Amniotic stem cell (primary cell): ENCODE measurements at places on chromosomes 2 and 18.

DNA sequence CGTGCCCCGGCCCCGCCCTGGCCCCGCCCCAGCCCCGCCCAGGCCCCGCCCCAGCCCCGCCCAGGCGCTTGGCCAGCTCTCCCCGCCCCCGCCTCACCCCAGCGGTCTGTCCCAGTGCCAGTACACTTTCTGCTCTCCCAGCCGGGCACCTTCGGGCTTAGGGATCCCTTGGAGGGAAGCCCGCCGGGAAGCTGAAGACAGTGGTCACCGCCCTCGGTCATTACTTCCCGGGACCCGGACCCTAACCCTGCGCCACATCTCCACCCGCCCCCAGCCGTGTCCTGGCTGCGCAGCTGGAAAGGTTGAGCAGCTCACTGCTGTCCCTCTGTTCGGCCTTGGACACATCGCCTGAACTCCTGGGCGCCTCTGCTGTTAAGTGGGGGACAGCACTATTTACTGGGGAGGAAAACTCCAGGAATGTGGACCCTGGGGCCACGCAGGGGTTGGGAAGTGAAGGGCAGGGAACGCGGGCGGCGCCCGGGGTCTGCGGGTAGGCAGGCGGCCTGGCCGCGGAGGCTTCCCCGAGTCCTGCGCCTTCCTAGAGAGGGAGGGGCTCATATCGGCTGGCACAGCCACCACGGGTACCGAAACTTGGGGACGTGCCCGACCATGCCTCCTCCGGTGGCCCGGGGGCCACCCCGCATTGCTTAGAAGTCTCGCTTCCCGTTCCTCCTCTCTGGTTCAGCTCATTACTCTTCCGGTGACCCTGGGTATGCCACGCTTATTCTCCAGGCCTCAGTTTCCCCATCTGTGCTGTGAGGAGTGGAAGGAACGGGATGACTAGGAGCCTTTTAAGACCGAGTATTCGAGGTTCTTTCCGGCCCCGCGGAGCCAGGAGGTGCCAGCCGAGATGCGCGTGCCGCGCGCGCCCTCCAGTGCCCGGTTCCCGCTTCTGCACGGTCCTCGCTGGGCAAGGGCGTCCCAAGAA, 121.0 kb downstream of the GYPC start:
- DNase-seq: peak; percentile 19

- no peak for DNase-seq
Observed at GRCh38 chr2:95029898-95030341, 4.4 kb downstream of the MAL start.

DNA sequence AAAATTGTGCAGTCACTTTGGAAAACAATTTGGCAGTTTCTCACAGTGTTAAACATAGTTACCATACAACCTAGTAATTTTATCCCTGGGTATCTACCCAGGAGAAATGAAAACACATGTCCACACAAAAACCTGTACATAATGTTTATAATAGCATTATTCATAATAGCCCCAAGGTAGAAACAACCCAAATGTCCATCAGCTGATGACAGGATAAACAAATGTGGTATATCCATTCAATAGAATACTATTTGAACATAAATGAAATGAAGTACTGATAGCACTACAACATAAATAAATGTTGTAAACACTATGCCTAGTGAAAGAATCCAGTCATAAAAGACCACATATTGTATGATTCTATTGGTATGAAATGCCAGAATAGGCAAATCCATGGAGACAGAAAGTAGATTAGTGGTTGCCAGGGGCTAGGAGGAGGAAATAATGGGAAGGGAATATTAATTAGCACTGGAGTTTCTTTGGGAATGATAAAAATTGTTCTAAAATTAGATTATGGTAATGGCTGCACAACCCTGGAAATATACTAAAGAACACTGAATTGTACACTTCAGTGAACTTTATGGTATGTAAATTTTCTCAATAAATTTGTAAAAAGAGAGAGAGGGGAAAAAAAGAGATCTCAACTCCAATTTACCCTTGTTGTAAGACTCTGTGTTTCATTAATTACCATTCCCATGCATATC, 20.8 kb upstream of the VIT start:
- no peak for DNase-seq

- DNase-seq: no peak
Observed at GRCh38 chr2:30514848-30515435, 67.9 kb downstream of the LCLAT1 start.

- no peak for DNase-seq
Observed at GRCh38 chr2:154710078-154710477, 11.6 kb downstream of the KCNJ3 start.

GRCh38 chr2:9189901-9190300, 16.7 kb upstream of the ASAP2 start:
- no peak for DNase-seq

DNA sequence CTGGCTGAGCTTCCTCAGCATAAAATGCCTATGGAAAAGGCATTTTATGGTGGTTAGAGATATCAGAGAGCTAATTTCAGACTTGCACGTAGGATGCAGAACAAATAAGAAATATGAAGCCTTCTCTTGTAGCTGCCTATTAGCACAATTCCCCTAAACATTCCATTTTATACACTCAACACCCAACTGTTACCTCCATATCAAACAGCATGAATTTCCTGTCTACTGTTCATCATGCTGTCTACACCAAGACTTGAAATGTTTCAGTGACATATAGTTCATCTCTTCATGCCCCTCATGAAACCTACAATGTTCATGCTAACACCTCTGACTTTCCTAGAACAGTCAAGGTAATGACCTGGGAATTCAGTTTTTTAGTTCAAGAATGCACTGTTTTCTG, 249.9 kb downstream of the PIEZO2 start:
- DNase-seq: no peak

GRCh38 chr2:102622646-102623045, 3.3 kb downstream of the SLC9A2 start:
- no peak for DNase-seq

- no peak for DNase-seq
Observed at GRCh38 chr2:205868773-205869333, 186.6 kb downstream of the NRP2 start.

DNA sequence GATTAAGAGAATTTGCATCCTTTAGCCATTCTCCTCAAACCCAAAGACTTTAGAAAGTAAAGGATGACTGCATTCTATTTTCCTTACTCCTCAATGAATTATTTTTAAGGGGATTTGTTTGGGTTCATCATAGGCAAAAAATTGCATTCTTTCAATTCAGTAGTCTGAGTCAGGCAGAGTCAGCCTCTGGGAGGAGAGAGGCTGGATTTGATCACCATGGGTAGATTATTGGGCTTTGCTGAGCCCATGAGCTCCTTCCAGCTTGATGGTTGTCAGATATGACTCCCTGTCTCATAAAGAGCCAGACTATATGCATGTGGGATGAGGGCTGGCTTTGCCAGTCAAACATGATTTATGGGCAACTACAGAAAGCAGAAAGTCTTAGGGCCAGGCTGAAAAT, 101.2 kb downstream of the KCNS3 start:
- DNase-seq: peak; percentile 31

DNA sequence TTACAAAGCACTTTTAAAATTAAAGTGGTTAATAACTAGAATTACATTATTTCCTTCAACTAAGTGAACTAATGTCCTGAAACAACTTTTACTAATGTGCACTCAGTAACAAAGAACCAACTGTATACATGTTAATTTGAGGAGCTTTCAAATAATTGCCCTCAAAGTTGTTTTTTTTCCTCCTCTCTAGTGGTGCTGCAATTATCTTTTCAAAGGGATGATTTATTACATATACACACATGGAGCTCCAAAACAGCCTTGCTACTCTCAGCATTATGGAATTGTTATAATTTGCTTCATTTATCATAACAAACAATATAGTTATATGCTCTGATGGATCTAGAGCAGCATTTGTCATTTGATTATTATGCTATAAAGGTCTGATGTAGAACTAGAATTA, 246.3 kb upstream of the RASGRP3 start:
- DNase-seq: no peak

GRCh38 chr2:90076311-90076710, 1384.8 kb downstream of the RPIA start:
- DNase-seq: no peak

- DNase-seq: no peak
Observed at GRCh38 chr2:24222946-24223345, 48.1 kb downstream of the FAM228A start.

- DNase-seq: no peak
Observed at GRCh38 chr2:205409411-205409810, 272.9 kb upstream of the NRP2 start.

- no peak for DNase-seq
Observed at GRCh38 chr18:58539659-58540380, 89.1 kb downstream of the ALPK2 start.

GRCh38 chr2:112794841-112795240, 10.5 kb upstream of the IL1A start:
- no peak for DNase-seq

DNA sequence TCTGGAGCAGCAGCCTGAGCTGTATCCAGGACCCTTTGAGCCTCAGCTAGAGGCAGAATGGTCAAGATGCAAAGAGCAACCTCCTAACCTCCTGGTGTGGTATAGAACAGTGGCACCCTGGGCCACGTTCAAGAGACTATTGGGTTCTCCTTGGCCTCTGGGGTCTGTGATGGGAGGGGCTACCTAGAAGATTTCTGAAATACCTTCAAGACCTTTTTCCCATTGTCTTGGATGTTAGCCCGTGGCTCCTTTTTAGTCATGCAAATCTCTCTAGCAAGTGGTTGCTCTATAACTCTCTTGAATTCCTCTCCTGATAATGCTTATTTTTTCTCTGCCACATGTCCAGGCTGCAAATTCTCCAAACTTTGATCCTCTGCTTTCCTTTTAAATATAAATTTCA, 106.3 kb upstream of the SULT1C3 start:
- no peak for DNase-seq

DNA sequence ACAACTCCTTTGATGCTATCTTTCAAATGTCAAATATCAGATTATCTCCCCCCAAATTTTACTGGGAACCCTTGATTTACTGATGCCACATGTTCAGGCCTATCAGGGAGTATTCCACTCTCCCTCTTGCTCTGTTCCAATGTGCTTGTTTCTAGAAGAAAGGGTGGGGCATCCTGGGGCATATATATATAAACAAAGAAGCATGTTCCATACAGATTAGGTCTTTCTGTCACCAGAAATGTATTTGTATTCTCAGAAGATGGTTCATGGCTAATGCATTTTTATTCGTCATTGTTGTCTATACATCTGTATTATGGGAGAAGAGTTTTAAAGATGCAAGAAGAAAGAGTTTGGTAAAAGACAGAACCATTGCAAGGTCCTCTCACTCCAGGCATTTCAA, 24.9 kb downstream of the EN1 start:
- DNase-seq: no peak

GRCh38 chr2:125264453-125264852, 1239.4 kb downstream of the CNTNAP5 start:
- no peak for DNase-seq

- DNase-seq: no peak
Observed at GRCh38 chr2:38039121-38039910, 36.6 kb downstream of the CYP1B1 start.

- no peak for DNase-seq
Observed at GRCh38 chr2:155099784-155100183, 401.3 kb downstream of the KCNJ3 start.

- no peak for DNase-seq
Observed at GRCh38 chr2:33342171-33342570, 134.3 kb upstream of the RASGRP3 start.

DNA sequence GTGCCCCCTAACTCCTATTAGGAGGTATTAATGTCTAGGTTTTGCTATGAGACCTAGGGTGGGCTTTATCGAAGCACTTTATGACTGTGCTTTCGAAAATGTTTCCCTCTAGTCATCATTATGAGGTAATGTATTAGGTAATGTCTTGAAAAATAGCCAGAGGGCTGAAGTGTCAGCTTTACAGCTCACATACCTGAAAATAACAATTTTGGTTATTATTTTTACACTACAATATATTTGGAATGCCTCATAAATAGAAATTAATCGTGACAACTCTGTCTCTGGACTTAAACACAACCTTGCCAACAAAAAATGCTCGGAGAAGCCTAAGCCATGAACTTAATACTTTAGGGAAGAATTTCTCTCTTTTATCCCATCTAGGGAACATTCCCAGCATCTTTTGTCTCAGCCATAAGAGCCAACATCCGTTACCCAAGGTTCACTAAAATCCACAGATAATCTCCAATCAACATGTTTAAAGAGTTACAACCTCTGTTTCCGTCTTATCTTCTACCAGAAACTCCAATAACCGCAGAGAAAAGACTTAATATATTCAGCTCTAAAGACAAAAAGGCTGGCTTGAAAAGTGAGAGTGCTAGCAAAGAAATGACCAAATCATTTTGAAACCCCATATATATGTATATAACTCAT, 130.9 kb upstream of the RND3 start:
- no peak for DNase-seq

GRCh38 chr2:13597176-13597575, 880.4 kb downstream of the TRIB2 start:
- no peak for DNase-seq

GRCh38 chr2:64770781-64771334, 117.1 kb upstream of the SERTAD2 start:
- DNase-seq: peak; percentile 36

GRCh38 chr2:157627594-157628476, 829 bp downstream of the ACVR1C start:
- DNase-seq: no peak

DNA sequence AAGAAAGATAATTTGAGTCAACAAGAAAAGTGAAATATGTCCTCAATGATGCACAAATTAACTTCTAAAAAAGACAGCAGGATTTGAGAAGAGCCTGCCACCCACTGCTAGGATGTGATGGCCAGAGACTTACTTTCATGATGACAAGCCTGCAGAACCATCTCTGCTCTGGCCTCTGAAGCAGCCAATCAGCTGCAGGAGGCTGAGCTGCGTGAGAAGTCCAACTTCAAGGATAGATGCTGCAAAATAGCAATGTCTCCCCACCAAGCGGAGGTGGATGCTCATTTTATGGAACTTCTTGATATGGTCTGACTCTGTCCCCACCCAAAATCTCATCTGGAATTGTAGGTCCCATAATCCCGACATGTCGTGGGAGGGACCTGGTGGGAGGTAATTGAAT, 53.1 kb downstream of the CYRIA start:
- no peak for DNase-seq

GRCh38 chr18:1361936-1362335, 457.3 kb downstream of the ADCYAP1 start:
- no peak for DNase-seq

- no peak for DNase-seq
Observed at GRCh38 chr2:88006912-88007439, 9.4 kb downstream of the RNU2-63P start.

GRCh38 chr18:34023471-34023870, 201.2 kb downstream of the NOL4 start:
- DNase-seq: no peak
